Type B pancreatic cell (in vitro differentiated cells): ENCODE measurements at places on chromosomes 6 and 20. TPM values are rescaled to one million over a fixed set of nuclear protein-coding genes. Genes with fewer than 3 reads are reported as not detected.

ID4 gene
- total RNA-seq = 83.6 and 90.9 TPM in 2 replicates

PNLDC1 gene
- 0.17 TPM in 1 of 2 replicates, not detected in the other for total RNA-seq

DNA sequence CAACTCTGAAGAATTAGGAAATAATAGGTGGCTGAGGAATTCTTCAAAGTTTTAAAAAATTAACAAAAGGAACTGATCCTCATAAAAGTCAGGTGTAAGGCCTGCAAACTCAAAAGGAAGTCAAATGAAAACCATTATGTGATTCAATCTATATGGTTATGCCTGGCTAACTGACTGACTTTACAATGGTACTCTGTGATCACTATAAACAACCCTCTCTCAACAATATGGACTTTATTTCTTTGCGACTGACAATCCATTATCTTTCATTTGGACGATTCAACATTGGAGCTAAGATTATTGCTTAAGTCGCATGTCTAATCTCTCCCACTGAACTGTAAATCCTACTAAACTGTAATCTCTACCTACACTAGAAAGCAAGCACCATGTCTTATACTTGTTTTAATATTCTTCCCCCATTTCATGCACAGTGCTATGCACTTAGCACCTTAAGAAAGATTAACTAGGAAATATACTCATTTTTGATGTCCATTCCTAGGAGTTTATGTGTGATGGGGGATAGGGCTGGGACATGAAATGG, 1.4 kb downstream of the STK38 start:
- DNase-seq = no peak

- no peak for DNase-seq
Measured at GRCh38 chr6:129498950-129499842, 210.8 kb downstream of the ARHGAP18 start.

GRCh38 chr6:154489822-154490221, 20.7 kb downstream of the CNKSR3 start:
- DNase-seq = no peak

DNA sequence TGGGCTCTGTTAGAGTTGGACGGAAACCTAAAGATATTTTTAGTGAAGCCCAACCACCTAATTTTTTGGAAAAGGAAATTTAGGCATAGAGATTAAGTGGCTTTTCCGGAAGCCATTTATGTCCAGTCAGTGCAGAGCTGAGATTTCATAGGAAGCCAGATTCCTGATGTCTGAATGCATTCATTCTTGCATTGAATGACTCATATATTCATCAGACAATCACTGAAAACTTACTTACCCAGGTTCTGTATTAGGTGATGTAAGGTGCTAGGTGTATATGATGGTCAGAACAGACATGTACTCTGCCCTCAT, 4.1 kb downstream of the SH3BGRL2 start:
- DNase-seq = no peak

SLC44A4 gene
- total RNA-seq = 8.8 and 10.6 TPM in 2 replicates

BCAS4 gene
- 6.3 and 9.3 TPM in 2 replicates for total RNA-seq

- no peak for DNase-seq
Measured at GRCh38 chr6:7669742-7670141, 56.2 kb upstream of the BMP6 start.

DNA sequence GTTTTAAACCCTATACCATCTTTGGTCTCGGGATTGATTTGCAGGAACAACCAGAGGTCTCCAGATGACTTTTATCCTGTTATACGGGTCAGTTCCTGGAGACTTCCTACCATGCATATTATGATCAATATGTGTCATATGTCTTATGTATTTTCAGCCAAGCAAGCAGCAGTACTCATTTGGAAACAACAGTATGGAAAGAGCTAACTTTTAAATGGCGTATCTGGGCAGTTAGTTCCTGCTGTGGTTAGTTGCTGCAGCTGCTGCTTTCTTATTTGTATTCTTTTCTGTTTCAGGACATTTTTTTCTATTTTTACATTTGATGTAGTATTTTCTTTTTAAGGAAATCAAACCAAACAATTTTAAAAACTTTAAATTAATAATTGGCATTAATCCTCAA, 207.5 kb downstream of the MANEA start:
- DNase-seq = no peak

- no peak for DNase-seq
Measured at GRCh38 chr6:143570147-143570853, 58.8 kb upstream of the FUCA2 start.

DNA sequence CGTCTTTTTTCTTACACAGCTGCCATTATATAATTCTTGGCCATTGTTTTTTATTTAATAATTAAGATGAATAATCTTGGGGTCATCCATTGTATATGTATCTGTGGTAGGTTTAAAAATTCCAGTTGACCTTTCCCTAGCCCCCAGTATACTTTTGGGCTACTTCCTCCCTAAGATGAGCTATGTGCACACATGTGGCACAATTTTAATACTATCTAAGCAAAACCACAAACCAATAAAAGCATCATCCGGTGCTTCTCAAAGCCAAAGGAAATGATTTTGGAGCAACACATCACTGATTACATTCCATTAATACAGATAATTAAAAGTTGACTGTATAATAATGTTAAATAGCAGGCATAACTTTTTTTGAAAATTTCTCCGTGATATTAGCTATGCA, 161.2 kb downstream of the ATXN1 start:
- DNase-seq = no peak

GRCh38 chr6:5334341-5334740, 73.0 kb downstream of the FARS2 start:
- DNase-seq = no peak

GRCh38 chr6:25173951-25174474, 105.2 kb upstream of the CARMIL1 start:
- DNase-seq = no peak

GRCh38 chr20:63070771-63071540, 64.2 kb upstream of the BHLHE23 start:
- no peak for DNase-seq

DNA sequence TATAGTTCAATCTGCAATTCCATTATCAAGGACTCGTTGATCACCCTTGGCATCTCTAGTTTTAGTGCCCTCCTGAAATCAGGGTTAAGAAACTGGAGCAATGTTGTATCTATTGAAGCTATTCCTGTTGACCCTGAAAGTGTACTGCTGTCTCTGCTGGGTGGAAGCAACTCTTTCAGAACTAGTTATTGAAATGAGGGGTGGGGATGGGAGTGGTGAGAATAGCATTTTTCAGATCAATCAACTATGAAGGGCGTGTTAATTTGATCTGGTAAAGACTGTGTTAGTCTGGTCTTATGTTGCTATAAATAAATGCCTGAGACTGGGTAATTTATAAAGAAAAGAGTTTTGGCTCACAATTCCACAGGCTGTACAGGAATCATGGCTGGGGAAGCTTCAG, 152.5 kb upstream of the BMP5 start:
- DNase-seq = no peak

ZBTB12 gene
- 8.2 and 37.7 TPM in 2 replicates for total RNA-seq

DNA sequence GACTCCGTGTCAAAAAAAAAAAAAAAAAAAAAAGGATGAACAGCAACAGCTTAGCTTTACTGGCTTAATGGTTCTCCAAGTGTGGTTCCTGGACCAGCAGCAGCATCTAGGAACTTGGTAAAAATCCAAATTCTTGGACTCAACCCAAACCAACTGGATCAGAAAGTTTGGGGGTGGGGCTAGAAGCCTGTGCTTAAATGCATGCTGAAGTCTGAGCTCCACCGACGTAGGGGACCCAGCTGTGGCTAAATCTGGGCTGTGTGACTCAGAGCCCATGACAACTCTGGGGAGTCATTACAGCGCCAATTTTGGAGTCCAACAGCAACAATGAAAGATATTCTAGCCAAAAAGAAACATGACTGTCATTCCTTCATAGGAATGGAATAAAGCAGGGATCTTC, 13.6 kb upstream of the CHD6 start:
- no peak for DNase-seq

DNA sequence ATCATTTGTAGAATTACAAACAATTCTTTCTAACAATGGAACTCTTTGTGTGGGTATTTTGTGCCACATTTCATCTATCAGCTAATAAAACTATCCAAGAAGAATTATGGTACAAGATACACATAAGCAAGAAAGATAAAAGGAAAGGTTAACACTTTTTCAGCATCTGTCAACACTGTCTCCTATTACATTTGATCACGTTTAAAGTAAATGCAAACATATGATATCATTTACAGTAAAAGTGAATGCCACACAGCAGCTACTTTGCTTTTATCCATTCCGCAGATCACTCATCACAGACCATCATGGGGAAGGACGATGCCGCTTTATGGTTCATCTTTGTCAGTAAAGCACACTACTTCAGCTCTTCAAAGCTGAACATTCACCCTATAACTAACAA, 456.4 kb upstream of the MANEA start:
- no peak for DNase-seq

CDH4 gene
- 5.0 and 8.3 TPM in 2 replicates for total RNA-seq

GRCh38 chr20:39850246-39850645, 838.8 kb downstream of the MAFB start:
- no peak for DNase-seq

DNA sequence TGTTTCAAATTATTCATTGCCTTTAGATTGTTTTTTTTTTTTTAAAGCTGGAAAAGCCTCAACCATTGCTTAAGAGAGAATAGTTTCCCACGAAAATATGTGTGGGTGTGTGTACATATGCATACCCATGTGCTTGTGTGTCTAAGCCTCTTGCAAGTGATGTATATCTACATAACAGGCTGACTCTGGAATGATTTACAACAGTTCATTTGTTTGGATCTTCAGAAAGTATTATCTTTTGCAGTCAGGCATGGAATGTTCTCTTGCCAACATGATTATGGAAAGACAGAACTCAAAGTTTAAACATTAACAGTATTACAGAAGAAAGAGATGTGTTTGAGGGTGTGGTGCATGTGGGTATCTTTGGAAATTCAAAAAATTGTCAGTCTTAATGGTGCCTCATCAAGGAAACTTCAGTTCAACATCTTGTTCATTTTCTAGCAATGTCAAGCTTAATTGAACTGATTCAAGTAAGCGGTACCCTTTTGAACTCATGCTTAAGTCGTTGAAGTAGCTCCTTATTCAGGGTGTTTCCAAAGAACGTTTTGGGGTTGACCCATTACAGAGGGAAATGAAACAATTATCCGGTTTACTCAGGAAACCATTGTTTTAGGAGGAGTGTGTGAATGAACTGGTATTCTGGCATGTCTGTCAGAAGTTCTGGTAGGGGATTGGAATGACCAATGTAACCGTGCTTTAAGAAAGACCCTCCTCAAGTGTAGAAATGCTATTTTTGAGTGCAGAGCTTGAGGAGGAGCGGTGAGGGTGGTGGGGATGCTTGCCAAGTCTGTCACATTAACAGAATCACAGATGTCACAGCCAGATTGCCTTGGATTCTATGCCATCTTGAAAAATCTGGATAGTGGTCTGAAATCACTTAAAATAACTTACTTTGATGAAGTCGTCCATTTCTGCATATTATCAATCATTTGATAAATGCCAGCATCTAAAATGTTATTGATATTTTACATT, 60.3 kb downstream of the ADGRG6 start:
- no peak for DNase-seq

SAMD3 gene
- total RNA-seq = 2.4 and 3.3 TPM in 2 replicates

MLN gene
- total RNA-seq = 0.65 and 4.6 TPM in 2 replicates

GRCh38 chr20:16864963-16865362, 116.8 kb downstream of the OTOR start:
- DNase-seq = no peak

- DNase-seq = no peak
Measured at GRCh38 chr6:55758156-55758937, 117.0 kb downstream of the BMP5 start.

DNA sequence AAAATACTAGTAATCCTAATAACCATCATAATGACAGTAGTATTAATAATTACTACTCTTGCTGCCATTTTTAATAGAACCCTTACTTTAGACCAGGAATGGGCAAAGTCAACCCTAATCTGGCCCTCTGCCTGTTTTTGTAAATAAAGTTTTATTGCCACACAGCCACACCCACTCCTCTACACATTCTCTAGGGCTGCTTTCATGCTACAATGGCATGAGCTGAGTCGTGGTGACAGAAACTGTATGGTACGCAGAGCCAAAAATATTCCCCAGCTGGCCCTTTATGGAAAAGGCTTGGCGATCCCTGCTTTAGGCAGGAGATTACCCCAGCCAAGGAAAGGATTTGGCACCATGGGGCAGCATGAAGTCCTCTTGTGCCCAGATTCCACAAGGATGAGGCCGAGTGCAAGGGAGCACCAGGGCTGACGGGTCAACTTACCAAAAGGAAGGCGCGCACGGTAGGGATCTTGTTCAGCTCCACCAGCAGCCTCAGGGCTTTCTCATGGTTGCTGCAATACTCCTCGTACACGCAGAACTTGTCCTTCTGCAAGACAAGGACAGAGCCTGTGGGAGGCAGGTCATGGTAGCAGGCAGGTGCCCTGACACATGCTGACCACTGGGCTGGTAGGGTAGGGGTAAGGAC, 93.6 kb downstream of the PREX1 start:
- no peak for DNase-seq

B3GALT4 gene
- total RNA-seq = 10.1 and 22.2 TPM in 2 replicates

BPIFB4 gene
- total RNA-seq = not detected in 2 replicates

DNA sequence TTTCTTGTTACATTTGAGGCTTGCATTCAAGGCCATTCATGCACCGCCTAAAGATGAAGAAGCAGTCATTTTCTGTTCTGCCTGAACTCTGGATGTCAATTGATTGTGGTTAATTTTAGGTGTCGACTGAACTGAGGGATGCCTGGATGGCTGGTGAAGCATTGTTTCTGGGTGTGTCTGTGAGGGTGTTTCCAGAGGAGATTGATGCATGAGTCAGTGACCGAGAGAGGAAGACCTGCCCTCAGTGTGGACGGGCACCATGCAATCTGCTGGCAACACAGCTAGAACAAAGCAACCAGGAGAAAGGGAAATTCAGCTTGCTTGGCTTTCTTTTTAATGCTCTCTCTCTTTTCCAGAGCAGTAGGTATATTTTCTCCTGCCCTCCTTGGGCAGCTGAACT, 164.1 kb upstream of the ECI2 start:
- DNase-seq = no peak

GRCh38 chr20:49276961-49277785, 684 bp downstream of the ZNFX1 start:
- DNase-seq = no peak

DNA sequence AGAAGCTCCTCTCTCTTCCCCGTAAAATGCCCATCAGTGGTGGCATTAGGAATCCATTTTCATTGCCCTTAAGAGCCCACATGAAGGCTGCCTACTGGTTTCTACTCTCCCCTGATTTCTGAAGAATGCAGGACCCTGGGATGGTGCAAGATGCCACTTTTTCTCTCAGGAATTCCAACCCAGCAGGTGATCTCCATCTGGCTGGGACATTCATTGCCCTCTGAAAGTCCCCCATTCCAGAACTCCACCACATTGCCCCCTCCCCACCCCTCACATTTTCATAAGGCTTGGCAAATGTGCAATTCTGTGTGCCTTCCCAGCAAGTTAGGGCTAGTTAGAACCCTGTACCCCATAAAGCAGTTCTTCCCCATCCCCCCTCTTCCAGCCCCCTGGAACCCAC, 88.0 kb downstream of the BANF2 start:
- no peak for DNase-seq

COL19A1 gene
- total RNA-seq = 0.55 and 1.6 TPM in 2 replicates

PKIB gene
- 31.7 and 56.8 TPM in 2 replicates for total RNA-seq

OOEP gene
- total RNA-seq = not detected in 2 replicates

GRCh38 chr6:157186785-157187181, 136.5 kb downstream of the TMEM242 start:
- no peak for DNase-seq

- no peak for DNase-seq
Measured at GRCh38 chr6:37592085-37592698, 92.5 kb upstream of the CCDC167 start.
